ENCODE measurements at places on chromosomes 1 and 21.

- no peak for DNase-seq
Observed at GRCh38 chr21:37095821-37096220, 22.8 kb downstream of the TTC3 start.

DNA sequence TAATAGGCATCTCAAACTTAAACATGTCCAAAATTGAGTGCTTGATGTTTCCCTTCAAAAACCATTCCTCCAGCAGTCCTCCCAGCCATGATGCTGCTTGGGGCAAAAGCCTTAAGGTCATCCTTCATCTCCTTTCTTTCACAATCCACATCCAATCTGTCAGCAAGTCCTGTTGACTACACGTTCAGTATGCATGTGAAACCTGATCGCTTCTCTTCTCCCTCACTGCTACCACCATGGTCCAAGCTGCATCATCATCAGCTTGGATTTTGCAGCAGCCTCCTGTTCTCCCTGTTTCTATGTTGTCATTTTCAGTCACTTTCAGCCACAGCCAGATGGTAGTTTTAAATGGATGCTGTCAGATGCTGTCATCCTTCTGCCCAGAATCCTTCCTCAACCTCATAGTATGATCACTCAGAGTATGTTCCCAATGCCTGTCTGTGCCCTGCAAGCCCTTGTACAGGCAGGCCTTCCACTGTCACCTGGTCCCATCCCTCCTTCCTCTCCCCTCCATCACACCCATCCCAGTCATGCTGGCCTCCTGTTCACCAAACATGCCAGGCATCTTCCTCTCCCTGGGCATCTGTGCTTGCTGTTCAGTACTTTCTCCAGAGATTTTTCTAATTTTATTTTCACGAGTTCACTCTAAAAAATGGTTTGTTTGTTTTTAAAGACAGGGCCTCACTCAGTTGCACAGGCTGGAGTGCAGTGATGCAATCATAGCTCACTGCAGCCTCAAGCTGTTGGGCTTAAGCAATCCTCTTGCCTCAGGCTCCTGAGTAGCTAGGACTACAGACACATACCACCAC, 66.0 kb downstream of the SYDE2 start:
- peak; percentile 63 for DNase-seq

- no peak for DNase-seq
Observed at GRCh38 chr1:232943679-232944252, 6.6 kb upstream of the NTPCR start.

- no peak for DNase-seq
Observed at GRCh38 chr1:197145446-197146024, 934 bp downstream of the ASPM start.

DNA sequence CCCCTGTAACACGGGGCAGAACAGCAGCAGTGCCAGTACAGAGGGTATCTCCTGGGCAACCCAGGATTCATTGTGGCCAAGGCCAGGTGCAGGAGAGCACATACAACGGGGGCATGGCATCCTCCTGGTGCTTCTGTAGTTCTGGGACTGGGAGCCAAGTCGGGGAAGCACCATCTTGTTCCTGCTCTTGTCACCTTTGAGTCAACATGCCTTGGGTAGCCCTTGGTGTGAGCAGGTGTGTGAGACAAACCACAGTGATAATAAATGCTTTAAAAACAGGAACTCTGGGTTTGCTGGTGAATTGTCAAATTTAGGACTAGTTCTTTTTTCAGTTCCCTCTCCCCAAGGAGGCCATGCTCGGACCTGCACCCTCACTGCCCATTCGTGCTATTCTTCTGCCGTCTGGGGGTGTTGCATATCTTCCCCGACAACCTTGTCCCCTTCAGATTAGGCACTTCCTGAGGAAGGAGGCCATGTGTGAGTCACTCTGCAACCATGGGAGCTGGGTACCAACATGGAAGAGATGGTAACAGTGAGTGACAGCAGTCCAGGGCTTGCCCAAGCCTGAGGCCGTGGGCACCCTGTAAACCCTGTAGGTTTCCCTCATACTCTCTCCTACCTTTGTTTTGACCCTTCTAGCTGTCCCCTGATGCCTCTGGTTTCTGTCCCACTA, 150.2 kb downstream of the GRIK3 start:
- DNase-seq, result no peak

- no peak for DNase-seq
Observed at GRCh38 chr1:192418552-192419285, 101.9 kb downstream of the RGS21 start.

DNA sequence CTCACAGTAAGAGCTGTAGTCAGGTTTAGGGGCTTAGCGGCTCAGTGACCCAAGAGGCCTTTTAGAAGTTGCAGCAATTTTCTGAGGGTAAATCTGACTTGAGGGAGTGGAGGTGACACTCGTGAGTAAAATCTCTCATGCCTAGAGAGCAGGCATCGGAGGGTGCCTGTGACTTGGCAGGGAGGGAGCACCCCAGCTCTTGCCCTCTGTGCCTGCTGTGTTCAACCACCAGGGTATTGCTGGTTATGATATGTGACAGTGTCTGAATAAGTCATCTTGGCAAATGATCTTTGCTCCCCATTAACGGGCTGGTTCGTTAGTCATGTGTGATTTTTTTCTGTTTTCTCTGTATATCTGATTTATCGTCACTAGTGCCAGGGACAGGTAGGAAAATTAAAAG, 5.9 kb downstream of the MAN1C1 start:
- no peak for DNase-seq

- no peak for DNase-seq
Observed at GRCh38 chr1:6325482-6325881, 64.6 kb upstream of the GPR153 start.

DNA sequence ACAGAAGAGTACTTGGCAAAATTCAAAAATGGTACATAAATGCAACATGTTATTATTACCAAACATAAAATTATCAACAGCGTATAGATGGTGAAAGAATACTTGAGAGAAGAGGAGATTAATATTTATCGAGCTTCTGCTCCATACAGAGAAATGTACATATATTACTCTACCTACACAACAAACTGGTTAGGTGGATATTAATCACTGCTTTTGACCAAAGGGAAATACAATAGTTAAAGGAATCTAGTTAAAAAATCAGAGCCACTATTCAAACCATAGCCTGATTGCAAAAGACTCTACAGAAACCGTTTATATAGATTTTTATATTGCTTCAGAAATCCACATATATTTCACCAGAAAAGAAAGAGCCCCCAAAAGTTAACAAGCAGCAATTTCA, 379.3 kb upstream of the PRMT6 start:
- no peak for DNase-seq

DNA sequence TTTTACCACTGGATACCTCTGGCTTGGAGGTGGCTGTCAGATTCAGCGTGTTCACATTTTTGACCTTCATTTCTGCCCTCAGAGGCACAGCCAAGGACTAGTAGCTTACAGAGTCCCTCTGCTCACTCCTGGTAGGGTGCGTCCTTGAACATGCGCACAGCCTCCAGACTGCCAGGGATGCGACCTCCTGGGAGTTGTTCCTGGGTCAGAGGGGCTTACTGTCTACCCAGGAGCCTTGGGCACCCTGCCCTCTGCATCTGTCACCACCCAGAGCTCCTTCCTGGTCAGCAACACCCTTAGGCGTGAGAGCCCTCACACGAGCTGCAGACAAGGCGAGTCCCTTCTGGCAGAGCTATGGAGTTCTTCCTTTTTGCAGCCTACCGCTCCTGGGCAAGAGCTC, 1.7 kb downstream of the SLX9 start:
- no peak for DNase-seq

DNA sequence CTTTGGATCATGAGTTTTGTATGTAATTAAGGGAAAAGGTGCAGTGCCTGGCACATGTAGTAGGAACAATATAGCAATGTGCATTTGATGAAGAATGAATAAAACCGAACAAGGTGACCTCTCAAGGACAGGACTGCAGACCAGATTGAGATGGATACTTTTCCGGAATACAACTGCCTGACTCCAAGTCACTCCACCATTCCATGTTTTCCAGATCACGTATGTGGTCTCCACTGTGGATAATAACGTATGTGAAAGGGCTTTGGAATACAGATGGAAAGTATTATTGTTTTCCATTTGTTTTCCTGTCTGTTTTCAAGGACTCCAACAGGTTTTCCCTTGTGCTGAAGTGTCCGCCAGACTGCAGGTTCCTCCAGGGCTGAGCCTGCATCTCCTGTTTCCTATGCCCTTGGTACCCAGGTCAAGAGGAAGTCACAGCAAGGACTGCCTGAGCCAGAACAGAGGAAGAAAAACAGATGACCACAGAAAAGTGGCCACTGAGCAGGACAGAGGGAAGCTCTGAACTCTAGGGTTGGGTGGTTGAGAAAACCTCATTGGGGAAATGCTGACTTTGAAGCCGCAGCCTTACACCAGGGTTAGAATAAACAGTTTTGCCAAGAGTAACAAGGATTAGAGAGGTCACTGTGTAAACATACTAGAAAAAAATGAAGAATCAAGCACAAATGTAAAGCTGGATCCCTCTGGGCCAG, 4.0 kb downstream of the CFAP45 start:
- DNase-seq, result no peak

- no peak for DNase-seq
Observed at GRCh38 chr1:11516961-11517635, 38.1 kb downstream of the DISP3 start.

DNA sequence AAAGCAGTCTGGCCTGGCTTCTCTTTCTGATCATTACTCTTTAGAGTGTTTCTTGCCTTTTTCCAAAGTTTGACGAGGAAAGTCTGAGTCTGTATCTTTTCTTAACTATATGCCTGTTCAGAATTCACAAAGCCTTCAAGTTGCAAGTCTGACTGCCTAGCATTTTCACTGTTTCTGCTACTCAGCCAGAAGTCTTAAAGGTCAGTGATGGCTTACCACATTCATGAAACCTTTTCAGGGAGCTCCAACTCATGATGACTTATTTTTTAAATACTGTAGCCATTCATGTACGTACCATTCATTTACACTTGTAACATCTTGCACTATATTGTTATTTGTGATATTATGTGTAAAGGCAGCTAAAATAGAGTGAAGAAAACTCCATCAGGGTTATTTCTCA, 58.2 kb downstream of the TNFSF4 start:
- no peak for DNase-seq

- no peak for DNase-seq
Observed at GRCh38 chr1:10623686-10624145, 149.0 kb downstream of the PEX14 start.

- DNase-seq, result no peak
Observed at GRCh38 chr1:92480813-92481598, 5.7 kb downstream of the GFI1 start.

- no peak for DNase-seq
Observed at GRCh38 chr1:244919320-244920282, 55.3 kb upstream of the HNRNPU start.

DNA sequence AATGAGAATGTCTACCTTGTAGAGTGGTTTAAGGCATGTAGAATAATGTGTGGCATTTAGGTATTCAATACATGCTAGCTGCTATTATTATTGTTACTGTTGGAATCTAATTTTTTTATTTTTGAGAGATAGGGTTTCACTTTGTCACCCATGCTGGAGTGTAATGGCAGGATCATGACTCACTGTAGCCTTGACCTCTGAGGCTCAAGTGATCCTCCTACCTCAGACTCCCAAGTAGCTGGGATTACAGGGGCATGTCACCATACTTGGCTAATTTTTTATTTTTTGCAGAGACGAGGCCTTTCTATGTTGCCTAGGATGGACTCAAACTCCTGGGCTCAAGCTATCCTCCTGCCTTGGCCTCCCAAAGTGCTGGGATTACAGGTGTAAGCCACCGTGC, 61.9 kb downstream of the EPB41 start:
- no peak for DNase-seq

DNA sequence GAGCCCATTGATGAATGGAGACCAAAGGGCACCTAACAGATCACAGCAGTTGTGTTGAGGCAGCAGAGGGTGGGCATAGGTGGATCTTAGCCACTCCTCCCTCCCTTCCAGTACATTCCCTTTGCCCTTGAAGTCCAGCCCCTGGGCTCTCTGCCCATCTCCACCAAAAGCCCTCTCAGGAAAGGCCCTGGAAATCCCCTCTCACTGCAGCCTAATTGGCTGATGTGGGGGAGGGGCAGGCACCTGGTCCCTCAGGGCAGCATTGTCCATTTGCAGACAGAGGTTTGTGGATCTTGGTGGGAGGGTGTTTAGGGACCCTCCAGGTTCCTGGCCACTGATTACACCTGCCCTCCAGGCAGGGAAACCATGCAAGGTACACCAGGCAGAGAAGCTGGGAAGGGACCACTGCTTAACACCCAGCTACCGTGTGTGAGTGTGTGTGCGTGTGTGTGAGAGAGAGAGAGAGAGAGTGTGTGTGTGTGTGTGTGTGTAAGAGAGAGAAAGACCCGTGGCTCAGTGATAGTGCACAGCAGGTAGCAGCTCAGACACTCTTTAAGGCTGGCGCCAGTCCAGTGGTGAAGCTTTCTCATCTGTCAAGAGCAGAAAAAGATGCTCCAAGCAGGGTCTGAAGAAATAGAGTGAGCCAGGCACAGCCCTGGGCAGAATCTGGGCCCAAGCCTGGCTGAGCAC, 71.1 kb downstream of the MATN1 start:
- DNase-seq, result no peak

DNA sequence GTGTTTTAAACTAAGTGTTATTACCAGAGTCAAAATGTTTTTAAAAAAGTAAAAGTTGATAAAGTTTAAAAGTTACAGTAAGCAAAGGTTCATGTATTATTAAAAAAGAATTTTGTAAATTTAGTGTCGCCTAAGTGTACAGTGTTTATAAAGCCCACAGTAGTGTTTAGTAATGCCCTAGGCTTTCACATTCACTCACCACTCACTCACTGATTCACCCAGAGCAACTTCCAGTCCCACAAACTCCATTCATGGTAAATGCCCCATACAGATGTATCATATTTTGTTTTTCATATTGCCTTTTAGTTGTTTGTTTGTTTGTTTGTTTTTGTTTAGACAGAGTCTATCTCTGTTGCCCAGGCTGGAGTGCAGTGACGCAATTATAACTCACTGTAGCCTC, 353.8 kb upstream of the PTBP2 start:
- DNase-seq, result no peak

DNA sequence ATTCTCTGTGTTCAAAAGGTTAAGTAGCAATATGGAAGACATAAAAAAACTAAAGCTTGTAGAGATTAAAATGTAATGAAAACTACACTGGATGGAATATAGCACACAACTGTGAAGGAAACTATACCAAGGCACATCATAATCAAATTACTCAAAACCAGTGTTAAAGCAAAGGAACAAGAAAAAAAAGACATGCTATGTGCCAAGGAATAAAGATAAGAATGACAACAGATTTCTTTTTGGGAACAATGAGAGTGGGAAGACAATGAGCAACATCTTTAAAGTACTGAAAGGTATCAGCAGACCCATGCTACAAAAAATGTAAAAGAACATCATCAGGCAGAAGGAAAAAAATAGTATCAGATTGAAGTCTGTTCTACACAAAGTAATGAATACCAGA, 157.8 kb downstream of the VPS13D start:
- DNase-seq, result no peak

DNA sequence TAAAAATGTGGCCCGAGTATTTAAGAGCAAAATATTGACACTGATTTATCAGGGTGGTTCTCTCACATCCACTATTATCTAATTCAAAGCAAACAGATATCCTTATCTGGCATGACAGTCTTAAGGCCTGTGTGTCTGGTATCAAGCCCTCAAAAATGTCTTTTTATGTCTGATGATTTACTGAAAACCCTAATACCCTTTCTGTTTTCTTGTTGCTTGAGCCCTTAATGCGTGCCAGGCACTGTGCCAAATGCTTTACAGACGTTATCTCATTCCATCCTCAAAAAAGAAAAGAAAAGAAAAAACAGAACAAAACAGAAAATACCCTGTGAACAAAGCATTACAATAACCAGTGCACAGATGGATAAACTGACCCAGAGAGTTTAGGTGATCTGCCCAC, 5.7 kb downstream of the DUSP23 start:
- no peak for DNase-seq
